ENCODE measurements at places on chromosomes 1 and 21. TPM values are rescaled to one million over a fixed set of nuclear protein-coding genes. Genes with fewer than 3 reads are reported as not detected.

The C1orf167 gene
- not detected for total RNA-seq

The TDRD10 gene
- not detected for total RNA-seq

The TFAP2E gene
- total RNA-seq, result 0.67 TPM

The DCST1 gene
- total RNA-seq, result not detected

The SELENON gene
- 50.8 TPM for total RNA-seq

The CNIH3 gene
- total RNA-seq, result 4.0 TPM

The MCM3AP gene
- total RNA-seq, result 81.6 TPM

The LIPI gene
- total RNA-seq, result not detected

The MEAF6 gene
- 110 TPM for total RNA-seq

The MAN1C1 gene
- total RNA-seq, result 4.3 TPM

The NPPA gene
- not detected for total RNA-seq

The LCE2B gene
- not detected for total RNA-seq

The WNT9A gene
- total RNA-seq, result 10.1 TPM

The SYT14 gene
- 32.6 TPM for total RNA-seq

The ARMH1 gene
- total RNA-seq, result 4.7 TPM

The LCE1F gene
- total RNA-seq, result not detected

The TCP10L gene
- 1.1 TPM for total RNA-seq

The ARHGAP29 gene
- total RNA-seq, result 82.3 TPM

The MROH9 gene
- not detected for total RNA-seq

The SLC9C2 gene
- total RNA-seq, result not detected

The LCK gene
- total RNA-seq, result 10.3 TPM

The ATP8B2 gene
- total RNA-seq, result 30.9 TPM

The KCNK2 gene
- total RNA-seq, result not detected

The AGBL4 gene
- total RNA-seq, result not detected

All from kidney epithelial cell (primary cell).